Heart left ventricle (tissue), 16 donors: ENCODE measurements at places on chromosomes 4 and X. TPM values are rescaled to one million over a fixed set of nuclear protein-coding genes. Genes with fewer than 3 reads are reported as not detected.

UGT2A3 gene
- total RNA-seq = not detected

CHST7 gene
- 15.0 TPM for total RNA-seq

CYSLTR1 gene
- 0.42 TPM for total RNA-seq

RHOXF2 gene
- not detected for total RNA-seq
